ENCODE measurements at places on chromosomes 6 and 20.

- DNase-seq = no peak
Measured at GRCh38 chr20:62354031-62354808, 12.9 kb downstream of the LAMA5 start.

DNA sequence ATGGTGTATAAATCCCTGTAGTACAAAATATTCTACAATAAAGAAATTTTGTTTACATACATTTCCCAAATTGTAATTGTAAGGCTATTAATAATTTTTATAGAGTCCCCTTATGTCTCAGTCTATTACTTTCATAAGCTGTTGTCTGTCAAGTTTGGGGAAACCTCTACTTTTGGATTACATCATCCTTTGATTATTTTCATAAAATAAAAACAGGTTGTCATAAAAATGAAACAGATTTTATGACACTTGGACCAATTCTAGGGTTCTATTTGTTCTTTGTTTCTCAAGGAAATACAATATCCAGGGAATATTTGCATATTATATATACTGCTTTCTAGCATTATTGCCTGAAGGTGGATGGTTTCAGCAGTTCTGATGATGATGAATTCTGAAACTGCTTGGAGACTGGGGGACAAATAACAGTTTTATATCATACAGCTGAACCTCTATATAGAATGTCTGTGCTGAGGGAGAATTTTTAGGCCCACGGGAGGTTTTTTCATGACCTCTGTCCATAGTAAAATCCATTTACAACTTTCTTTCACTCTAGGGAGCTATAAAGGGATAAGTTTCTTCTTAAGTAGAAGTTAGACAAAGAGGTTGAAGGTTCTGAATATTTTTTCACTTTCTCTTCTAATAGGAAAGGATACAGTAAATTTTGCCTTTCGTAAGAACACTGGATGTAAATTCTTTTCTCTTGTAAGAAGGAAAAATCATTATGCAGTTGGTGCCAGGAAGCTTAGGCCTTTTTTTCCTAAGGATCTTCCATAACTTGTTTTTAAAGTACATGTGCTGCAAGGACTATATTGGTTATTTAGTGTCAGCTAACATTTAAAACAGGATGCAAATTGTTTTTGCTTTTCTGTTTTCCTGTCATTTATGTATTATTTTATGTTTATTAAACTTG, 58.0 kb downstream of the CD2AP start:
- DNase-seq = no peak

DNA sequence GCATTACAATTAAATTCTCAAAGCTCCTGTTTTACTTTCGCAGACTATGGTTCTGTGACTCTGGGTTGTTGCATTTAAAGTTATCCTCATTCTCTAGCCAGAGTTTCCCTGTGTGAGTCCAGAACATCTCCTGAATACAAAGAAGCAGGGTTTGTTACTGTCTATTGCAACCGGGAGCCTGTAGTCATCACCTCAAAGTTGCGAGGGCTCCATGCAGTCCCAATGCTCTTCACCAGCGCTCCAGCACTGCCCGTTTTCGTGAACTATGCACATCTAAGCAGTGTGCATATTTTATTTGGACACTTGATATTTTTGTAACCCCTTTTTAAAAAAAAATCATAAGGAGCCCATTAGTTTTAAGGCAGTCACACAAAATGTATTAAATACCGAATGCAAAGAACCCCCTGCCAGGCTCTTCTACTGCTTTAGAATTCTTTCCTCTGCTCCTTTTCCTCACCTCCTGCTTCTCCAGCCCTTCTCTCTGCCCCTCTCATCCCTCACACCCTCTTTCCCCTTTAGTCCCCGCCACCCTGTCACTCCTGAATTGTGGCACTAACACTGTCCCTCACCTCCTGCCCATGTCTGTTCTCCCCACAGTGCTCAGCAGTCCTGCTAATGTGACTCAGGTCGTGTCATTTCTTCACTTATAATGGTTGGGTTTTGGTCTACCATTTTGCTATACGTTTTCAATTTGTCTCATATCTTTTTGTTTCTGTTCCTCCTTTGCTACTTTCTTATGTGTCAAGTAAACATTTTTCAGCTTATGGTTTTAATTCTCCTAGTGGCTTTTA, 1.1 kb upstream of the HLA-C start:
- no peak for DNase-seq

GRCh38 chr6:138659998-138660397, 113.6 kb upstream of the CCDC28A start:
- no peak for DNase-seq

Data from stimulated activated CD8-positive, alpha-beta memory T cell treated with anti-CD3 and anti-CD28 coated beads, Interleukin-4, amount 100 ng/mL, for 1 hour (primary cell).